NCI-H82 (cell line): ENCODE measurements at places on chromosomes 3 and 15.

GRCh38 chr3:150127011-150127490 lies 156.4 kb upstream of the PFN2 start:
- no peak for DNase-seq

- DNase-seq: no peak
Measured at GRCh38 chr3:29971895-29972294, 634.5 kb upstream of the TGFBR2 start.

DNA sequence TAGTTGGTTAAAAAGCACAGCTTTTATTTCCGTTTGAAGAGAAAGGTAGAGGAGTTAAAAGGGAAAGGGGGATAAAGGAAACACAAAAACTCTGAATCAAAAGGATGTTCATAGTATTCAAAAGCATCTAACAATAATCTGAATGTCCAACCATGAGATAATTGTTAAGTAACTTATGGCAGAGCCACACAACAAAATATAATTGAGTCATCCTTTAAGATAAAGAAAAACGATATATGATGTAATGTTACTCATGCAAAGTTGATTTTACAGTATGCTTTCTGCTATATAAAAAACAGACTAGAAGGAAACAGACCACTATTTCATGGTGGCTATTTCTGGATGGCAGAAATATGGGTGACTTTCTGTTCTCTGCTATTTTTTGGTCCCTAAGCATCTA lies 3.9 kb downstream of the XPC start:
- no peak for DNase-seq

DNA sequence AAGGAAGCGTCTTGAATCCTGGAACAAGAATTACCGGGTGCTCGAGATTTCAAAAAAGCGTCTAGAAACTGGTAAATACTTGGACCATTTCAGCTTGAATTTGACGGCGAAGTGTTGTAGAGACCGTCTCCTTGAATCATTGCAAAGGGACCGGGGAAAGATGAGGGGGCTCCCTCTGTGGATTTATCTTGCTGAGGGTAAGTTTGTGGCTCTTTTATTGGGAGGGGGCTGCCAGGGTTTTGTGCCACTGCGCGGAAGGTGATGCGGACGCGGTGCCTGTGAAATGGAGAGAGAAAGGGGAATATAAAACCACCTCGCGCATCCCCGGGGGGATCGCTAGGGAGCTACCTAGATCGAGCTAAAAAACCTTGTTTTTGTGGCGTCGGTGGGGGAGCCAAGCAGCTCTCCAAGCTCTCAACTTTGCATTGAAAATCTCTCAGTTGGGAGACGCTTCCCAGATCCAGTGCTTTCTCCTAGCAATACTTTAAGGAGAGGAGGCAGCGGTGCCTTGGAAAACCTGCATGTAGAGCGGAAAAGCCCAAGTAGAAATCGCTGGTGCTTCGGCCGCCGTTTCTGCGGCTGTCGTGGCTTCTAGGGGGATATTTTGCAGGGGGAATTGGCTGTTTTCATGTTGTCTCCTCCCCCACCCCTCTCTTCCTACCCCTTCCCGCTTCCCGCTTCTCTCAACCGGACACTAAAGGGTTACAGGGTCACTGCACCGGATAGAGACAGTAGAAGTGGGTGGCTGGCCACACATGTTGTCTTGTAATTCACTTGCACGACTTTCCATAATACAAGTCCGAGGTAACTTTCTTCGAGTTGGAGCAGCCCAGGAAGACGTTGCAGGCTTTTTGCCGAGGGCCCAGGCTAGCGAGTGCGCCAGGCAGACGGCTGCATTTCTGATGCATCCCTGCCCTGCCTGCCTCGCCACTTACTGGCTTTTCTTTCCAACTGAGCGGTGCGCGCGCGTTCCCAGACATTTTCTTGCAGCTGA lies 187.6 kb downstream of the NLGN1 start:
- DNase-seq: no peak

- no peak for DNase-seq
Measured at GRCh38 chr3:34225821-34226366, 427.5 kb downstream of the PDCD6IP start.

- DNase-seq: no peak
Measured at GRCh38 chr3:109175411-109175810, 38.9 kb downstream of the C3orf85 start.

DNA sequence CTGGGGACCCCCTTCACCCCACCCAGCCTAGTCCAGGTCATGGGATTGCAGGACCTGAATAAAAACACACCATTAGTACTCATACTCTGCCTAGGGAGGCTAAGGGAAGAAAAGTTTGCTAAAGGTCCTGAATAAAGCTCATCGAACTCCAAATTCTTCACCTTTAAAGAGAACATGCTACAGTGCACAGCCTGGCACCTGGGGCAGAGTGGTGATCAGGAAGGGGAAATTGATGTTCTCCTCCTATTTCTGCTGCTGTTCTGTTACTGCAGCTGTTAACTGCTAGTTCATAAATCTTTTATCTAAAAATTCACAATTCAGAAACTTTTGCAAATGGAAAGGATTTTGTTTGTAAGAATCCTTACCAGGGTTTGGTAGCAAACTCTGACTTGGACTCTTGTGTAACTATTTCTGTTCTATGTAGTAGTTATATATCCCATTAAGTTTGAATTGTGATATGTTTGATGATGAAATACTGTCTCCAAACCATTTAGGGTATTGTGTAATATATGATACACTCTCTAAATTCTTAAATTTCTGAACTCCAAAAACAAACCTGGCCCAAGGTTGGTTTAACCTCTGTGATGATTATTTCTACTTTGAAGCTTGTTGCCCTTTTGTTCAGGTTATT lies 27.9 kb downstream of the MCTP2 start:
- no peak for DNase-seq

- no peak for DNase-seq
Measured at GRCh38 chr3:126714921-126715320, 10.9 kb downstream of the CHCHD6 start.

DNA sequence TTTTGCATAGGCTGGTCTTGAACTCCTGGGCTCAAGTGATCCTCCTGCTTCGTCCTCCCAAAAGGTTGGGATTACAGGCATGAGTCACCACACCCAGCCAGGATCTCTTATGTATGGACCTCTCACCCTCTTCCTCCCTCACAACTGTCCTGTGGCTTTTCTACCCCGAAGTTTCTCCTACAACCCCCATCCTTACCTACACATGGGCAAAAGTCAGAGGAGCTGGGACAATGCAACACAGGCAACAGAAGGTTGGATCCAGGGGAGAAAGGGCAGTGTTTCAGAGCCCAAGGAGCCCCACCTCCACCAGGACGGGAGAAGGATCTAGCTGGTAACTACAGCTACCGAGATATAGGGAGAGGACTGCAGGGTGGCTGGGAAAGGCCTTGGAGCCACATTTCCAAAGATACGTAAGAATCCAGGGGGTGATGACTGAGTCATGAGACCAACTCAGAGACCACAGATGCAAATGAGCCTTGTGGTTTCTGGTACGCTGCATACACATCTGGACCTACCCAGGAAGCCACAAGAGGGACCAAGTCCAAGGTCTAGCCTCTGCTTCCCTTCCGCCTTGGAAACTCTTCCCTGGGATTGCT lies 13.6 kb downstream of the IGDCC4 start:
- DNase-seq: no peak
